ENCODE measurements at places on chromosomes 3 and 15.

GRCh38 chr15:71892335-71892734, 82.0 kb downstream of the NR2E3 start:
- no peaks in the 10 kb centered on the region for H3K4me1 ChIP-seq
- no peak overlapping the region for H3K4me3 ChIP-seq
- no peaks in the 10 kb centered on the region for H3K36me3 ChIP-seq
- H3K27ac ChIP-seq, result no peak overlapping the region

- DNase-seq, result no peak
- no peaks in the 10 kb centered on the region for H3K27me3 ChIP-seq
- H3K4me1 ChIP-seq, result no peaks in the 10 kb centered on the region
These were observed 108.9 kb downstream of the ANO10 start for GRCh38 chr3:43512754-43513404.

DNA sequence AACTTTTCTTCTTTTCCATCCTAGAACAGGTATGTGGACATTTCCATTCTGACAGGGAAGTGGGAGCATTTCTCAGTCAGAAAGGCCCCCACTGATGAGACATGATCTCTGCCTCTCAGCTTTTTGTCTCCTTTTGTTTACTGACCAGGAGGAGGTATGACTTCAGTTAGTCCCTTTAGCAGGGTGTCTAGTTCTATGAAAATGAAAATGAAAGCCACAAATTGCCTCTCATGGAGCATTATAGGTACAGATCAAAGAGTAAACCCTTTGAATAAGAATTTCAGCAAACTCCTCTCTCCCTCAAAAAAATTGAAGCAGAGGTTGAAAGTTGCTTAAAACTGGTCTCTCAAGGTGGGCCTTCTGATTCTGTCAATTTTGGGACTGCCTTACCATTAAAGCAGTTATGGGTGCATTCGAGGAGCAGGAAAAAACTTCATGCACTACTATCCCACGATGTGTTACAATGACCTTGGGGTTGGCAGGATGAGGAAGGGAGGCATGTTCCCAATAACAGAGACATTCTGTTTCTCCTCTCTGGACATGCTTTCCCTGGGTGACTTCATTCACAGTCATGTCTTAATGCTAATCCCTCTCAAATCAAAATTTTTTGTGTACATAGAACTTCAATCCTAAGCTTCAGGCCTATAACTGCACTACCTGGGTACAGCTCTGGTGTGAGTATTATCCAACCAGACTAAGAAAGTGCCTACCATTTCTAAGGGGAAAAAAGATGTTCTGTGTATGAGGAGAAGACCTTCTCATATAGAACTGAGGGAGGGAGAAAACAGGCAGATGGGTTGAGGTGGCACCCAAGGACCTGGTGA, 50.6 kb upstream of the TBC1D23 start:
- DNase-seq, result no peak
- no peaks in the 10 kb centered on the region for H3K36me3 ChIP-seq
- peaks cover 10% of the 10 kb centered on the region for H3K4me1 ChIP-seq

GRCh38 chr15:90968434-90968833, 13.8 kb downstream of the RCCD1 start:
- H3K36me3 ChIP-seq, result peaks cover 81% of the 10 kb centered on the region
- no peak overlapping the region for H3K4me3 ChIP-seq
- H3K27me3 ChIP-seq, result no peaks in the 10 kb centered on the region
- H3K4me1 ChIP-seq, result no peaks in the 10 kb centered on the region
- no peak for DNase-seq
- H3K27ac ChIP-seq, result no peak overlapping the region

DNA sequence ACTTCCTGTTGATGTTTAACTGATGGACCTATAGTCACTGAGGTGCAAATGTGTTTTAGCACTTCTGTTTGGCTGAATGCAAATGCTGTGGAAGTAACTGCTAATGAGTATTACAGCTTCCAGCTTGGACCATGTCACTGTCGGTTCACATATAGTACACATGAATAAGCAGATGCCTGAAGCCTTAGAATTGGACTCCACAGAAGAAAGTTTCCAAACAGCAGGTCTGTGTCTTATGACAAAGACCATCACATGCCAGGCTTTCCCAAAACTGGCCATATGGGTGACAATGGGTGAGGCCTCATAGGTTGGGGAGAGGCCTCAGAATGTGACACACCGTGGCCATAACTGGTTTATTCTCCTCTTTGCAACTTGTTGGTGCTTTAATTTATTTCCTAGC, 241.8 kb downstream of the WNT5A start:
- H3K4me3 ChIP-seq, result no peak overlapping the region
- no peaks in the 10 kb centered on the region for H3K27me3 ChIP-seq
- no peaks in the 10 kb centered on the region for H3K4me1 ChIP-seq
- no peaks in the 10 kb centered on the region for H3K36me3 ChIP-seq
- H3K27ac ChIP-seq, result no peak overlapping the region

- H3K27ac ChIP-seq, result no peak overlapping the region
- no peak for DNase-seq
- H3K27me3 ChIP-seq, result no peaks in the 10 kb centered on the region
- no peak overlapping the region for H3K4me3 ChIP-seq
- H3K4me1 ChIP-seq, result no peaks in the 10 kb centered on the region
These were observed 100.8 kb upstream of the MME start for GRCh38 chr3:154979331-154979730.

GRCh38 chr3:143970773-143971358, 757 bp upstream of the DIPK2A start:
- peak overlapping the region; percentile 97 for H3K4me3 ChIP-seq
- peaks cover 4% of the 10 kb centered on the region for H3K4me1 ChIP-seq
- H3K36me3 ChIP-seq, result no peaks in the 10 kb centered on the region
- H3K27me3 ChIP-seq, result no peaks in the 10 kb centered on the region
- H3K27ac ChIP-seq, result peak overlapping the region; percentile 92

DNA sequence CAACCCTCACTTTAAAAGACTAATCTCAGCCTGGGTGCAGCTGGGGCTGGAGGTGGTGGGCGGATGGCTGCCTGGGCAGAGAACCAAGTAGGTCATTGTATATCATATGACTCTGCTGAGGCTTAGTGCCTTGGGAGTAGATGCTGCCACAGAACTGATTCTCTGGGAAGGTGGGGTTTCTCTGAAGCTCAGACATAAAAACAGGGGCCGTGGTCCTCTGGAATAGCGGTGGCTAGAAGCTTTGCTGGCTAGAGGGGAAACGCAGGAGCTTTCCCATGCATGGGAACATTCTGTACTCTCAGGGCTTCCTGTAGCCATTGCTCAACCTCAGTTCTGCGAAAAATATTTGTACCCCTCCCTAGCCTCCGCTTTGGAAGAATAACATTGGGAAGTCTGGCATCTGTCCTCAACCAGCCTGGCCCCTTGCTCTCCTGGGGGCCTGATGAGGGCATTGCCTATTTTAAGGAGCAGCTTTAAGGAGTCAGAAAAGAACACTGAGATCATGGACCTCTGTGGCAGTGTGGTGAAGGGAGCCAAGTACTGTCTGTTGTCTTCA, 14.7 kb downstream of the TIMP4 start:
- no peaks in the 10 kb centered on the region for H3K36me3 ChIP-seq
- H3K4me1 ChIP-seq, result no peaks in the 10 kb centered on the region
- no peaks in the 10 kb centered on the region for H3K27me3 ChIP-seq
- no peak for DNase-seq
- no peak overlapping the region for H3K27ac ChIP-seq
- H3K4me3 ChIP-seq, result no peak overlapping the region

DNA sequence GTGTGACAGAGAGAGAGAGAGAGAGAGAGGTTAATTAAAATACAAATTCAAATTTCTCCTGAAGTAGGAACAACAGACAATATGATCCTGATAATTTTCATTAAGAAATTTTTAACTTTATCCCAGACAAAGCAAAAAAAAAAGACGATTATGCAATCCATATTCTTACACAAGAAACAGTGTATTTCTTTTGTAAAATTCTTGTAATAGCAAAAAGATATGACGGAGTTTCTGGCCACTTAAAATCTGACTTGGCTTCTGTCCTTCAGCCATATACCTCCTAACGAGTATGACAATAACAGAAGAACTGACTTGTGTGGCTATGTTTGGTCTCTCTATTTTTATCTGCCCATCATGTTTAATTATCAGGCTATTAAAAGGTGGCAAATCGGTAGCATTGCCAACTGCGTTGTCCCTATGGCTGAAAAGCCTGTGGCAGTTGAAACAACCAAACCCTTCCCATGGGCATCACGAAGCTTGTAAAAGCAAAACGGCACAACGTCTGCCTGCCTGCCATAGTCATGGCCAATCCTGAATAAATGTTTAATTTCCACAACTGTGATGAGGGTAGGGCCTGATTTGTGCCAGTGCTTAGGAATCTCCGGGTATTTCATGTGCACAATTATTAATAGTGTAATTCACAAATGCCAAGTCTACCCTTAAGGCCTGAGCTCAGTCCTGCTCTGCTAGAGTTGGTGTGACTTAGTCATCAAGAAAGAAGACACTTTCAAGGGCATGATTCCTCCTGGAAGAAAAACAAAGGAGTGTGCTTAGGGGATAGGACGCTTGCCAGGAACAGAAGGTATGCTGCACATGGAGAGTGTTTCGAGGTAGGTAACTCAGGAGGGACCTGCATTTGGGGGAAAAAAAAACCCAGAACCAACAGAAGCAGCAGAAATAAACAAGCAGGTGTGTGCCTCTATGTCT, 1090.2 kb downstream of the FHIT start:
- H3K36me3 ChIP-seq, result no peaks in the 10 kb centered on the region
- DNase-seq, result no peak
- H3K4me1 ChIP-seq, result no peaks in the 10 kb centered on the region

DNA sequence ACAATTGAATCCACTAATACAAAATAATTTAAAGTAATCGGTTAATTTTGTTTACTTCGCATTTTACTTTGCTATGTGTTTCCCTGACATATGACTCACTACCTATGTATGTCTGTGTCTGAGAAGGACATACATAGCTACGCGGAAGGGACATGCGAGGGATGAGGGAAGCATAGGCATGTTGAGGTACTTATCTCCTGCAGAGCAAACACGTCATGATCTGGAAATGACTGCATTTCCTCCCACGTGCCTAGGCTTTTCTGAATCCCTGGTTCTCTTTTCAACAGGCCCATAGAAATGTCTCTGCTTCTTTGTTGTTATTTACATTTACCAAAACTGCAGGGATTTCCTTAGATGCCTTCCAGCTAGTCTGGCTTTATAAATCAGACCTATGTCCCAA, 27.5 kb downstream of the ALCAM start:
- H3K27me3 ChIP-seq, result no peaks in the 10 kb centered on the region
- no peaks in the 10 kb centered on the region for H3K36me3 ChIP-seq
- DNase-seq, result no peak
- H3K4me3 ChIP-seq, result no peak overlapping the region

DNA sequence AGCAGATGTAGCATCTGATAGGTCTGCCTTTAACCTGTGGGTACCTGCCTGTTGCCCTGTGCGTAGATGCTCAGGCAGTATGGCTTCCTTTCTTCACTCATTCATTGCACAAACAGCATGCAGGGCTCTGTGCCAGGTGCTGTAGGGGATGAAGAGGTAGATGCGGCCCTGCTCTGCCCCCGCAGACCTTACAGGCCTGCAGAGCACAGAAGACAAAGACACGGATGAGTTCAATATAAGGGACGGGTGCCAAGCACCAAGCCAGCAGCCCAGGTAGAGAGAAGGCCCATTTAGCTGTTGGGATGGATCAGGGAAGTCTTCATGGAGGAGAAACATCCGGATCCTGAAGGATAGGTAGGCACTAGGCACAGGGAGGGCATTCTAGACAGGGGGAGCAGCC, 69.4 kb downstream of the AAGAB start:
- H3K4me1 ChIP-seq, result peaks cover 2% of the 10 kb centered on the region
- peaks cover 9% of the 10 kb centered on the region for H3K36me3 ChIP-seq
- no peak overlapping the region for H3K4me3 ChIP-seq
- H3K27ac ChIP-seq, result no peak overlapping the region
- H3K27me3 ChIP-seq, result no peaks in the 10 kb centered on the region

- no peaks in the 10 kb centered on the region for H3K27me3 ChIP-seq
- H3K4me3 ChIP-seq, result no peak overlapping the region
- H3K4me1 ChIP-seq, result peaks cover 7% of the 10 kb centered on the region
- no peak for DNase-seq
- H3K27ac ChIP-seq, result no peak overlapping the region
These were observed 5.5 kb downstream of the LYSMD4 start for GRCh38 chr15:99727733-99728132.

- H3K4me1 ChIP-seq, result no peaks in the 10 kb centered on the region
- no peak for DNase-seq
- no peak overlapping the region for H3K4me3 ChIP-seq
- H3K36me3 ChIP-seq, result no peaks in the 10 kb centered on the region
These were observed 6.6 kb upstream of the ZNF148 start for GRCh38 chr3:125381743-125382142.

DNA sequence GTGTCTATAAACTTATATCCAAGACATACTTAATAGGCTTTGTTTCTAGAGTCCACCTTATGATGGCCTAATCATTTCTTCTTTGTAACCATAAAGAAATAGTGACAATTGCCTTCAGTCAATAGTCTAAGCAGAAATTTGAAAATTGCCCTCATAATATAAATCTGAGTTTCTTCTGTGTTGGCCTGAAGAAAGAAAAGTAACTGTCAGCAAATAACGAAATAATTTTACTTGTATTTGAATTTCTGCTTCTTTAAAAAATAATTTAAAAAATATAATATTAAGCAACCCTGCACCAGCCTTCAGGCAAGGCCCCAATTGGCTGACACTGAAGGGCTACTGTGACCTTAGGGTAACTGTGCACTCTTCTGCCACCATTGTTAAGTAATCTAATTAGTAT, 113.5 kb downstream of the PLOD2 start:
- H3K36me3 ChIP-seq, result no peaks in the 10 kb centered on the region
- H3K4me3 ChIP-seq, result no peak overlapping the region
- DNase-seq, result no peak
- no peak overlapping the region for H3K27ac ChIP-seq
- no peaks in the 10 kb centered on the region for H3K27me3 ChIP-seq

- peaks cover 15% of the 10 kb centered on the region for H3K4me1 ChIP-seq
- H3K27ac ChIP-seq, result no peak overlapping the region
- no peak for DNase-seq
- no peaks in the 10 kb centered on the region for H3K36me3 ChIP-seq
- no peak overlapping the region for H3K4me3 ChIP-seq
These were observed 24.3 kb upstream of the TATDN2 start for GRCh38 chr3:10223676-10224639.

DNA sequence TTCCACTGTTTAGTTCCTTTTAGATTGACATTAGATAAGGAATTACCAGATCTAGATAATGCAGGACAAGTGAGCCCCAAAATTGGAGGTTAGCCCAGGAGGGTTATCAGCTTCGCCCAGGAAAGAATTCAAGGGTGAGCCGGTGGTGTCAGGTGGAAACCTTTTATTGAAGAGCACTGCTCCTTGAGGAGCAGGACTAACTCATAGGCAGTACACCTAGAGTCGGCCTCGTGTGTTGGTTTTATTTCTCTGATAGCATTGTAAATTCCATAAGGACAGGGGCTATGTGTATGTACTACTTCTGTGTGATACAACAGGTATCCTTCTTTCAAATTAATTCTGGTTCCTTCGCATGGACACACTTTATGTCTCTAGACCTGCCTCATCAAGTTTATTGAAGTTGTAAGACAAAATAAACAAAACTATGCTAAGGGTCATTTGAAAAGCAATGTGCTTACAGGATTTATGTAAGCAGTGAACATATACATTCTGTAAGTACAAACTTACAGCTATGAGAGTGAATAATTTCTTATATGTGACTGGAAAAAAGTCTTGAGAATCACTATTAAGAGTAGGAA, 57.2 kb downstream of the SNX4 start:
- no peak overlapping the region for H3K4me3 ChIP-seq
- no peaks in the 10 kb centered on the region for H3K4me1 ChIP-seq
- no peak overlapping the region for H3K27ac ChIP-seq
- H3K27me3 ChIP-seq, result no peaks in the 10 kb centered on the region
- H3K36me3 ChIP-seq, result peaks cover 6% of the 10 kb centered on the region

- no peaks in the 10 kb centered on the region for H3K27me3 ChIP-seq
- H3K27ac ChIP-seq, result no peak overlapping the region
- no peak for DNase-seq
- no peaks in the 10 kb centered on the region for H3K36me3 ChIP-seq
These were observed 118.6 kb downstream of the SMAD6 start for GRCh38 chr15:66820481-66821176.
